ENCODE measurements at places on chromosomes 12 and 14.
A peak's percentile ranks its signal among the peaks of the same experiment; 100 is the strongest.

DNA sequence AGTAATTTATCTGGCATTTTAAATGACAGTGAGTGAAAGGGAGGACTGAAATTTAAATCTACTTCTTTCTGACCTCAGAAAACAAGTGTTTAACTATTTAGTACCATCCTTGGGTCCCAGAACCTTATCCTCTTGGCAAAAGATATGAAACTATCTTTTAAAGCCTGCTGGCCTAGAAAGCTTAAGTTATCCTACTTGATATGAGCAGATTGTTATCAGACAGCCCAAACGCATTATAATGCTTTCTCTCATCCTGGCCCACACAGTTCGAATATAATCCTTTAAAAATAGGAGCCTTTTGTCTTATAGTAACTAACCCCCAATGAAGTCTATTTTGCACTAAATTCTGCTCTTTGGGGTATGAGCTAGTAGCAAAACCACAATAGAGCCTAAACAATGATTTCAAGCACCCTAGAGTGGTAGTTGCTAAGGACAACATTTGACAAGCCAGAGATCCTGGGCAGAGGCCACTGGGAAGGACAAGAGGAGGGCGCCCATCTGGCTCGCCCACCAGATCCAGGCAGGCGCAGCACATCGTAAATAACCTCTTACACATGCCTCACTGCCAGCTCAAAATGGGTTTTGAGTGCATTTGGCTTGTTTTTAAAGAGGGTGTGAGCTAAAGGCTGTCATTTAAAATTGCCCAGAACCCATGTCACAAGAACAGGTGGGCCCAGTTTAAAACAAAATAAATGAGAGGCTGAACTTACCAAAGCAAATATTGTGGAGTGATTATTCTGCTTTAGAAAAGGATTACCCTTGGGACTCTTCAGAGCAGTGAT is 37.7 kb upstream of the CRY1 start:
- DNase-seq, result no peak

DNA sequence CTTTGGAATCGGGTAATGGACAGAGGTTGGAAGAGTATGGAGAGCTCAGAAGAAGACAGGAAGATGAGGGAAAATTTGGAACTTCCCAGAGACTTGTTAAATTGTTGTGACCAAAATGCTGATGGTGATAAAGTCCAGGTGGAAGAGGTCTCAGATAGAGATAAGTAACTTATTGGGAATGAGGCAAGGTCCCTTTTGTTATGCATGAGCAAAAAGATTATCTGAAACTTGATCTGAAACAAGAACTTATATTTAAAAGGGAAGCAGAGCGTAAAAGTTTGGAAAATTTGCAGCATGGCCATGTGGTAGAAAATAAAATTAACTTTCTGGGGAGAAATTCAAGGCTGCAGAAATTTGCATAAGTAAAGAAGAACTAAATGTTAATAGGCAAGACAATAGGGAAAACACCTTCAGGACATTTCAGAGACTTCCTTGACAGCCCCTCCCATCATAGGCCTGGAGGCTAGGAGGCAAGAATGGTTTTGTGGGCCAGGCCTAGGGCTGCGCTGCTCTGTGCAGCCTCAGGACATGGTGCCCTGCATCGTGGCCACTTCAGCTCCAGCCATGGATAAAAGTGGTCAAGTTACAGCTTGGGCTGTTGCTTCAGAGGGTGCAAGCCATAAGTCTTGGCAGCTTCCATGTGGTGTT is 425.7 kb upstream of the PRICKLE1 start:
- no peak for DNase-seq

GRCh38 chr12:110109037-110109836 is 14.9 kb upstream of the IFT81 start:
- DNase-seq, result no peak

DNA sequence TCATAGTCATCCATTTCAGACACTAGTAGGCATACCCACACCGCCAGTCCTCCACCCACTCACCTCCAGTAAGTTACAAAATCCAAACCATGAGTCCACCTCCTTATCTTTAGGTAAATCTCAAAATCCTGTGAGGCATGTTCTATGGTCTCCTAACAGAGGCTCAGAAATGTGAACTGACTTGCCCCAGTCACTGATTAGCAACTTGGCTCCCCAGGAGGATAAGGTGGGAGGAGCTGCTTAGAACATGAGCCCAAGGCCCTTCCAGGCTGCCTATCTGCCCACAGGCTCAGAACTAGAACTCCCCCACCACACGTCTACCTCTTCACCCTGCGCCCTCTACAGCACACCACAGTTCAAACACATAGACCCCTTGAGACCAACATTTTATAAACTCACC is 19.9 kb downstream of the SETD3 start:
- DNase-seq, result no peak

- peak; percentile 60 for DNase-seq
These were observed at the start of gene OAS2 for GRCh38 chr12:112978163-112979040. Gene OAS2, plus strand, starts transcription at chr12:112978519. Its CDS starts 90 bp downstream, at chr12:112978609.

DNA sequence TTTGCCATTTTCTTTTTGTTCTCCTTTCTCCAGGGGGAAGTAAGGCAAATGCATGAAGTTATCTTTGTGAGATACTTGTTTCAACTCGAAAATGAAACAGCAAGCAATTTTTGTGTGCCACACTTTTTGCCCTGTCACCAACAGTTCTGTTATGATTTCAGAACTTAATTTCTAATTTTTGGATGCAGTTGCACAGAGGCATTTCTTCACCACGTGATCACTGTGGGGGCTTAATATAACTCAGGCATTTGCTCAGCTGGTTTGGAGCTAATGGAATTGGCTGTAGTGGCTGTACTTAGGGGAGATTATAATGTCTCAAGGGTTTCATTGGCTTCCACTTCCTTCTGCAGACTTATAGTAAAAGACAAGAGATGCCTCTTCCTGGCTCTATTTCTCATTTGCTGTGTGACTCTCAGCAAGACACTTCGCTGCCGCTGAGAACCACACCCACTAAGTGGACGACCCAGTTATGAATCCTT is 452.4 kb downstream of the RAD51B start:
- no peak for DNase-seq
